Aortic smooth muscle cell (primary cell): ENCODE measurements at places on chromosomes 11 and 22. TPM values are rescaled to one million over a fixed set of nuclear protein-coding genes. Genes with fewer than 3 reads are reported as not detected.

Gene MN1
- 6.1 and 15.1 TPM in 2 replicates for total RNA-seq

Gene P4HA3
- 3.6 and 10.6 TPM in 2 replicates for total RNA-seq

Gene CCDC188
- 1.7 and 3.5 TPM in 2 replicates for total RNA-seq

Gene SELENOO
- 21.8 and 25.4 TPM in 2 replicates for total RNA-seq

Gene SMIM38
- total RNA-seq = 0.13 and 0.44 TPM in 2 replicates

Gene VPREB1
- total RNA-seq = not detected in 2 replicates

Gene MRPL17
- total RNA-seq = 85.9 and 111 TPM in 2 replicates

Gene OR2AG1
- not detected in 2 replicates for total RNA-seq

Gene OR6A2
- total RNA-seq = 0.13 and 0.19 TPM in 2 replicates

Gene SLC25A18
- not detected in 2 replicates for total RNA-seq

Gene DERL3
- total RNA-seq = 0.19 and 0.53 TPM in 2 replicates
